ENCODE measurements at places on chromosomes 2 and 18.

DNA sequence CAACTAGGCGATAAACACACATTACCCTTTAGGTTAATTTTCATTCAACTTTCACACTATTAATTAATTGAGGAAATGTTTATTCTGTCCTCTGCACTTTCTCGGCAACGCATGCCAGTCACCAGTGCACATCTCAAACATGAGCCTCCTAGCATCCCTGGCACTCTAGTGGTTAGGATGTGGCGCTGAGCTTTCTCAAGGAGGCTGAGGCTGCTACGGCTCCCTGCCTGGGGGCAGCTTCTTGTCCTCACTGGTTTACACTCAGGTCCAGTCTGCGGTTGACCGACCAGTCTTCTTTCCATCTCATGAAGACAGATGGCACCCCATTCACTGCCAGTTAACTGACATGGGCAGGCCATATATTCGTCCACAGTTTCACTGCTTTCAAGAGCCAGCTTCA lies 463.4 kb downstream of the EIPR1 start:
- no peak for DNase-seq

GRCh38 chr2:674321-674985 lies 2.8 kb downstream of the TMEM18 start:
- DNase-seq, result no peak

- no peak for DNase-seq
Measured at GRCh38 chr2:209146682-209147320, 277.0 kb upstream of the MAP2 start.

DNA sequence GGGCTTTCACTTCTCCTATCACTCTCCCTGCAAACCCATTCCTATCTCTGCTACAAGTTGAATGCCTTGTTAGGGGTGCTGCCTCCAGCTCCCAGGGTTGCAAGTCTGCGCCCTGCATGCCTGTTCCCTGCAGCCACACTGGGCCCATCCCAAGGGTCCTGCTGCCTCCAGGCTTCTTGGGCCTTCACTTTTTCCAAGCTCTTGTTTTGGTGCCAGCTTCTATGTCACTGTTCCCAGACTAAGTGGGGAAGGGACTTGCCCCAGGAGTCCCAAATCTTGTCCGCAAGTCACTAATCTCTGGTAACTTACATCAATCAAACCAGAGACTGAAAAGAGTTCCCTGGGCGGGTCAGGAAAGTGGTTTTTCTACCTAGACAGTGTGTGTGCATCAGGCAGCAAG lies 65.4 kb downstream of the ZCCHC2 start:
- no peak for DNase-seq

- DNase-seq, result no peak
Measured at GRCh38 chr2:178322068-178322467, 127.8 kb downstream of the OSBPL6 start.

- DNase-seq, result no peak
Measured at GRCh38 chr2:86039963-86040655, 65.6 kb downstream of the POLR1A start.

DNA sequence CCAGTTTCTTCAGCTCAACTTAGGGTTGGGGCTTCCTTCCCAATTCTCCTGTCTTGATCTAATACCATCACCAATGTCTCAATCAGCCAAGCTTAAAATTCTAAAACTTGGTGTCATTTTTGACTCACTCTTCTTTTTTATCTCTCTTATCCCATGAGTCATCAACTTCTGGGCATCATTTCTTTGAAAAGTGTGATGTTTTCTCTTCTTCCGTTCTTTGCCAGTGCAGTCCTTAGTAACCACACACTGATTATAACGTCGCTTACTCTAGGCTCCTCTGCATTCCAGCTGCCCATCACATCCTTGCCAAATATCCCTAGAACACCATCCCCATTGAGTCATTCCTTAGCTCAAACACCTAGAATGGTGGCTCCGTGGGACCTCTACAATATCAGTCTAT lies 27.4 kb upstream of the MRO start:
- no peak for DNase-seq

DNA sequence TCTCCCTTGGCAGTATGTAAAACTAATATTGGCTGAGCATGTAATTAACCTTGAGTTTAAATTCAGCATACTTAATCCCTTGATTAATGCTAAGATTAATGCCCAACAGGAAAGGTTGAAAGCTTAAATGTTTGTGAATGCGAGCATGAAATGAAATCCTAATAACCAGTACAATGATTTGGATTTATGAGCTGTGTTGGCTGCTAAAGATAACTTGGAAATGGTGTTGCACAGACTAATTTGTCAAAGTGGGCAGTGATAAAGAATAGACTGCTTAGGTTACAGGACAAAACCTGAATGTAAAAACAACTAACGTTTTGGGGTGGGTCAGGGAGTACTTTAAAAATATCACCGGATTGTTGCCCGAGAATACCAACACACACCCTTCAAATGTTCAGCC lies 70.6 kb downstream of the MGAT5 start:
- no peak for DNase-seq

DNA sequence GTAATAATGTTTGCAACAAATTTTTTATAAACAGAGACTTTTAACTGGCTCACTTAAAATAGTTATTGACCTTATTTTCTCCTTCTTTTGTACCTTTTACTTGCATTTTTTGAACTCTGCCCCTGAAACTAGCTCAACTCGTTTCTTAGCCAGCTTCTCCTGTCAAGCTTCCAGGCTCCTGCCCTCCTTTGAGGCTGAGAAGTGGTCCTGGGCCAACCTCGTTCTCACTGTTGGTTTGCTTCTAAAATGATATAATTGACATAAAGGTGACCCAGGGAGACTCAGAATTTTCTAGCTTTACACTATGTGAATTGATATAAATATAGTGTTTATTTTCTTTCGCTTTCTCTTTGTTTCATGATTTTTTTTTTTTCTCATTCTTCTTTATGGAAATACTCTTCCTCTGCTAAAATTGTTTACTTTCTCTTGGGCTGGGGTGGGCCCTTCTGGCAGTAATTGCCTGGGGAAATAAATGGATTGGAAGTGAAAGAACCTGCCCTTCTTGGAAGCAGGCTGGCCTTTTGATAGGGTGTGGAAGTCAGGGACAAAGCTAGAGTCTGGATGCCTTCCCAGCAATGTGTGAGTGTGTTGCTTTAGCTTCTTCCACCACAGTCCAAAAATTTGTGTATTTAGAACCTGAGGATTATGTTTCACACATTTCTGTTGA lies 30.7 kb downstream of the GPD2 start:
- no peak for DNase-seq

DNA sequence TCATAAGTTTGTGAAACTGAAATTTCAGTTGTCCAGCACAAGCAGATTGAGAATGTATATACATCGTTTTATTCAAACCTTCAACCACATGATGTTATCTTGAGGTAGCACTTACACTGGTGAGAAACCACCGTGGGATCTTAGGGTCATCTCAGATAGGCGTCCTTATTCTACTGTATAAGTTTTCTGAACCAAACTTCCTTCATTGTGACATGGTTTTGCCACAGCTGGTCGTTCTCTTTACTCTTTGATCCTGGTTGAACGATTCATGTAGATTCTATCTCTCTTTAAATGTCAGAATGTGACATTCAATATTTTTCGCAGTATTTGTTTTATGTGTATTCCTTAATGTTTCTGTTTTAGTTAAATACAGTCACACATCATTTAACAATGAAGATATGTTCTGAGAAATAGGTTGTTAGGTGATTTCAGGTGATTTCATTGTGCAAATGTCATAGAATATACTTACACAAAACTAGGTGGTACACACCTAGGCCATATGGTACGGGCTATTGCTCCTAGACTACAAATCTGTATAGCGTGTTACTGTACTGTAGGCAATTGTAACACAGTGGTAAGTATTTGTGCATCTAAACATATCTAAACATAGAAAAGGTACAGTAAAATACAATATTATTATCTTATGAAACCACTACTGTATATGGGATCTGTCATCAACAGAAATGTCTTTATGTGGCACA lies 17.9 kb upstream of the ARHGAP25 start:
- DNase-seq, result no peak

GRCh38 chr2:43631618-43632317 lies 5.3 kb upstream of the PLEKHH2 start:
- DNase-seq, result no peak

DNA sequence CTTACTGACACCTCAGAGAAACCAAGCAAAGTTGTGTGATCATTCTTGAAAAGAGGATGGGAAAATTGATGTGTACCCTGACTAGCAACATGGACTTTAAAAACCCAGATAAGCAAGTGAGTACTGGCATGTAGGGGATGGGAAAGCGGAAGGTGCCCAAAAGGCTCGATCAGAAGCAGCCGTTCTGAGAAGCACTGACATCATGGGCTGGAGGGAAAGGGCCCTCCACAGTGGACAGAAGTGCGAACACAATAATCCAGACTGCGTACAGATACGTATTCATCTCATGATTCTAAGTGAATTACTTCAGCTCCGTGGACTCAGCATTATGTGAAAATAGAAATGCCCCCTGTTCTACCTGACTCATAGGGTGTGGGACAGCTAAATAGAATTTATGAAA lies 42.2 kb downstream of the CDH2 start:
- no peak for DNase-seq

GRCh38 chr2:75007819-75008218 lies 49.4 kb downstream of the POLE4 start:
- no peak for DNase-seq

- no peak for DNase-seq
Measured at GRCh38 chr2:213010106-213010779, 141.2 kb downstream of the IKZF2 start.

DNA sequence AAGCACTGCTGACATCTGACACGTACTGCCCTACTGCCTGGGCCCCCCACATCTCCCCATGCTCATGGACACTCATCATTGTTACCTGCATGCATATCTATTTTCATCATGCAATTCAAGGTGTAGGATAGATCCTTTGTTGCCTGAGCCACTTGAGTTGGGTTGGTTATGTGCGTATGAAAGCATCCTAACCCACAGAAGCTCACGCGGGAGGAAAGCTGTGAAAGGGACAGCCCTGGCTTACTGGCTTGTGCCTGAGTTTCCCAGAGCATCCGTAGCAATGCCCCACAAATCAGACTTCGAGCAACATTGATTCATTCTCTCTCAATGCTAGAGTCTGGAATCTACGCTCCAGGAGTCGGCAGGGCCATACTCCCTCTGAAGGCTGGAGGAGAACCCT lies 285.5 kb downstream of the PHLPP1 start:
- no peak for DNase-seq

DNA sequence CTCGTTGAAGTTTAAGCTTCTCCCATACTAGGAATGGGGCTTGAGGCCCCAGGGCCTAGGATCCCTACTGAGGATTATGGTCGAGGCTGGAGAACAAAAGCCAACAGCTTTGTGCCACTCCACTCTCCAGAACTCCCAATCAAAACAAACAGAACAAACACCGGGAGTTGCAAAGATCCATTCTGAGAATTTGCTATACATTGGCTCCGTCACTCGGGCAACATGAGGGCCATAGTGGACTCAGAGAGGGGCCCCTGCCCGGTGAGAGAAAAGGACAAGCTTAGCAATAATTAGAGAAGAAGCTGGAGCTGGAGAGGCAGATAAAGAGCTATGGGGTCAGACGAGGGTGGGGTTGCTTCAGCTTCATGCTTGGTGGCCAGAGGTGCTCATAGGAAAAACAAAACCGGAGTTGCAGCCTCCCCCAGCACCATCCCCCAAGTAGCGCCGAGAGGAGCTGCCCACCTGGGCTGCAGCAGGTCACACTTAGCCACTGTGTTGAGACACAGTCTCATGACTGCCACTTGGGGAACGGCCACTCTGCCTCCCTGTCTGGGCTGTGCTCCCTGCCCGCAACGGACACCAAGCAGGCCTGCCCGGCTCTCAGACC lies 142.3 kb upstream of the HAAO start:
- no peak for DNase-seq

- no peak for DNase-seq
Measured at GRCh38 chr2:239870276-239870675, 154.9 kb downstream of the NDUFA10 start.

DNA sequence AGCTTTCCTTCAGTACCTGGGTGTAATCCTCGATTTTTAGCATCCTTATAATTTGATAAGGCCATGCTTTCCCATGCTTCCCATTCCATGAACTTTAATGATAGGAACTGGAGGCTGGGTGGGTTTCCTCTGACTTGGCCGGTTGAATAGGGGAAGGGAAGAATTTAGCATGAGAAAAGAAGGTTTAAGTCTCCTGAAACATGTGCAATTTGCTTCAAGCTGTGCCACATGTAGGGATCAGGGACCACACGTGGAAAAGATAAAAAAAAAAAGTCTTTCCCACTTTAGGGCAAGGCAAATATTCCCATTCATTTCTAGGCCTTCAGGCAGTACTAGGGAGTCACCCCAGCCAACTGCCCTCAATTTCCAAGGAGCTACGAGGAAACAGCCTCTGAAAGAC lies 900.3 kb downstream of the DSC3 start:
- no peak for DNase-seq

DNA sequence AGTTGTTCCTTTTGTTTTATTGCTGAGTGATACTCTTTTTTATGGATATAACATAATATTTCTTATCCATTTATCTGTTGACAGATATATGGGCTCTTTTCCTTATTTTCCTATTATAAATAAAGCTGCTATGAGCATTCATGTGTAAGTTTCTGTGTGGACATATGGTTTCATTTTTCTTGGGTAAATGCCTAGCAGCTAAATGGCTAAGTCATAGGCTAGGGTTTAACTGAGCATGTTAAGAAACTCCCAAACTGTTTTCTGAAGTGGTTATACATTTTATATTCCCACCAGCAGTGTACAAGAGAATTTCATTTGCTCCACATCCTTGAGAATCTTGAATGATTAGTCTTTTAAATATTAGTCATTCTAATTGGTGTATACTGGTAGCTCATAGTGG lies 786.6 kb upstream of the CDH2 start:
- no peak for DNase-seq

GRCh38 chr2:133633309-133633708 lies 65.0 kb upstream of the NCKAP5 start:
- DNase-seq, result no peak

DNA sequence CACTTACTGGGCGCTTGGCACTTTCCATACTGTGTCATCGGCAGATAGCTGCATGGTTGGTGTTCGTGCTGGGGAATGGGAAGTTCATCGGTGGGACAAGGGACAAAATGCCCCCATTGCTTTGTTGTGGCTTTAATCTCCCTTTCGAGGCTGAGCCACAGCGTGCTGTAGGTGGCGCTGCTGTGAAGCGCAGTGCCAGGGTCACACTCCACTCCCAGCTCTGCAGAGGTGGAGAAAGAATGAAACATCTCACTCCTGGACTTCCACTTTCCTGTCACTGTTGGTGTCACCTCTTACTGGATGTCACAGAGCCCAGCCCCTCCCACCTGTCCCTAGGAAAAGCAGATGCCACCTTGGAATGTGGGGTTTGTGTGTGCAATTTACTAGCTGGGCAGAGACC lies 8.7 kb downstream of the TYMS start:
- no peak for DNase-seq

Data from HEK293T (cell line).